ENCODE measurements at places on chromosomes 5 and 9.
A peak's percentile ranks its signal among the peaks of the same experiment; 100 is the strongest.

DNA sequence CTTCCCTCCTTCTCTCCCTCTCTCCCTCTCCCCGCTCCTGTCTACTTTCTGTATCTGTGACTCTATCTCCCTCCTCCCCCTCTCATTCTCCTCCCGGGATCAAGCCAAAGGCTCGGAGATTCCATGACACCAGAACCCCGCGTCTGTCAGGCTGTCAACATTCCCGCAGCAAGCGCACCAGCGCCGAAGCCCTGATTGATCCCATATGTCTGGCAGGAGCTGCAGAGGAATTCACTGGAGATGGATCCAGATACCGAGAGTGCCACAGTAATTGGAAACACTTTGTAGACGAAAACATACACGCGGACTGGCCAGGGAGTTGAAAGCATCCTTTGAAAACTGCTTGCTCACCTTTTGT is 300 bp upstream of the SVEP1 start:
- DNase-seq = no peak

GRCh38 chr9:37963936-37964739 is 60.2 kb upstream of the SLC25A51 start:
- peak; percentile 67 for DNase-seq

DNA sequence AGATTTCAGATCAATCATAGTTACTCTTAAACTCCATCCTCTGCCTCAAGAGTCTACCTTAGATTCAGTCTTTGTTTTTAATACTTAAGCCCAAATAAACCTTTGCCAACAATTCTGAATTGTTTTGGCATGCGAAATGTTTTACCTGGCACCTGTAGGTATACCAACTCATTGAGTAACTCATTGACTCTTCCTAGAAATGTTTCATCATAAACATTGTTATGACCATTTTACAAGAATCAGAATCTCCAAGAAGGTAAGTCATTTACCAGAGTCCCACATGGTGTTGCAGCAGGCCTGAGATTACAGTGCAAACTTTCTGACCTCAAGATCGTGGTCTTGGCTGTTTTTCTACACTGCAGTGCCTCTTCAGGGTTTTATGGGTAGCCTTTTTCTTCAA is 750.4 kb downstream of the BRINP1 start:
- no peak for DNase-seq

DNA sequence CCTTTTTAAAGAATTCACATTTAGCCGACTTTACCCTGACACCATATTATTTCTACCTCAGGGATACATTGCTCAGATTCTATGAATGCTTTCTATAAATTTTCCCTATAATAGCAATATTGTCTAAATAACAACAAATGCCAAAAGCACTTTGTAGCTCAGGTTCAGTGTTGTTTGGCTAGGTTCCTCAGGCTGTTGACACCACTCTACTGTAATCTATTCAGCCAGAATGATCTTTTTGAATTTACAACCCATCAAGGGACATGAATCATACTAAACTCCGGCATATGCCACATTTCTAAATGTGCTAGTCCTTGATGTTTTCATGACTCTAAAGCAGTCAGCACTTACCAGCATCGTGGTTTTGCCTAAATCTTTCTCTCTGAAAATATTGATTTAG is 641.5 kb upstream of the CDH10 start:
- DNase-seq = no peak

- no peak for DNase-seq
Measured at GRCh38 chr5:92544596-92544995, 1036.4 kb downstream of the NR2F1-AS1 start.

DNA sequence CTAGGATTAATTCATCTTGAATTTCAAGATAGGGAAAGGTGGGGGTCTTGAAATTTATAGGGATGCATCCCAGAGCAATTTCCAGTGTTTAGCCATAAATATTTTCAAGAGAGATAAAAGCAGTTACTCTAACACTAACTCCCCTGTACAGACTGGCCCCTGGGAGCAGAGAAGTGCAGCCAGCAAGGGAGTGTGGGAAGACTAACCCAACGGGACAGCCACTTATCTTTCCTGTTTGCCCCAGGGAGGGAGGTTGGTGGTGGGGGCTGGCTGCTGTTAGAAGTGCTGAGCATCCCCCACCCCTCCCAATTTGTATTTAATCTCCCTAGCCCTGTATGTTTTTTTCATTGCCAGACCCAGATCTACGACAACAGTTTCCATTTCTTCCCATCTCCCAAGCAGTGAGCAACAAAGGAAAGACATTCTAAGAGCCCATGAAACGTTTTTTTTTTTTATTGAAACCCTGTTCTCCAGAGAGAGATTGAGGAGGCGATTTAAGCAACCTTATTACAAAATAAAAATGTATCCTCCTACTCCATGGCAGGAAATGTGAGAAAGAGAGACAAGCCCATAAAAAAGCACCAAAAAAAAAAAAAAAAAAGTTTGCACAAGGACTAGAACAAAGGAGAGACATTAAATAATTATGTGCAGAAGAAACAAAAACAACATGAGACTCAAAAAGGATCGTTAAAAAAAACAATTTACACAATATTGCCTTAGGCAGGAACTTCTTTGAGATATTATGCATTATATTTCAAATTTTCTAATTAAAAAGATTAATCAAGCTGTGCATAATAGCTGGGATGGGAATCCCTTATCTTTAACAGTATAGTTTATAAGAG is 343.4 kb downstream of the ARHGEF28 start:
- no peak for DNase-seq

DNA sequence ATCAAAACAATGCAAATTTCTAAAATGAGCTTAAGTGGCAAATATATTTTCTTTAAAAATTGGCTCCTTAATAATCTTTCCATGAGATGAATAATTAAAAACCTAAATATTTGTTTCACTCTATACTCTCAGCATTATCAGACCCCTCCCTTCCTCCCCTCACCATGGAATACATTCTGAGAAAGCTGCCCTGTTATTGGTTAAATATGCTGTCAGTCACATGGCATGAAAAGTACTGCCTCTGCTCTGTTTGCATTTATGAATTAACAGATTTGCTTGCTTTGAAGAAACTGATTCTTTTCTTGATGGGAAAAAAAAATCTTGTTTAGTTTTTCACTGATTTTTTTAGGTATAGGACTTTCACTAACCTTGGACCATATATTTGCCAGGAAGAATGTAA is 17.0 kb upstream of the RPS23 start:
- DNase-seq = no peak

DNA sequence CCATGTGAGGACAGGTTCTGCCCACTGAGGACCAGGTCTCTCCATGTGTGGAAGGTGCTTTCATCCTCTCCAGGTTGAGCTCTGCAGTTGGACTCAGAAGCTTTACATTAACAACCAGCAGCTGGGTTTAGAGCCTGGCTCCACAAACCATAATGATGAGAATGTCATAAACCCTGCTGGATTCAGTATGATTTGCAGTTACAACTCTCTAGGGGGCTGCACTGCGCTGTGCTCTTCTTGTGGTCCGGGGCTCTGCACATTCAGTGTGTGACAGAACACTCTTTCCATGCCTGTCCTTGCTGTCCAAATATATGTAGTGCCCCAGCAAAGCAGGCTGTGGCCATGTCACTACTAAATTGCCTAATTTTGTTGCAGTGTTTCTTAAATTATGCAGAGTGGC is 334.3 kb downstream of the ICE1 start:
- no peak for DNase-seq

DNA sequence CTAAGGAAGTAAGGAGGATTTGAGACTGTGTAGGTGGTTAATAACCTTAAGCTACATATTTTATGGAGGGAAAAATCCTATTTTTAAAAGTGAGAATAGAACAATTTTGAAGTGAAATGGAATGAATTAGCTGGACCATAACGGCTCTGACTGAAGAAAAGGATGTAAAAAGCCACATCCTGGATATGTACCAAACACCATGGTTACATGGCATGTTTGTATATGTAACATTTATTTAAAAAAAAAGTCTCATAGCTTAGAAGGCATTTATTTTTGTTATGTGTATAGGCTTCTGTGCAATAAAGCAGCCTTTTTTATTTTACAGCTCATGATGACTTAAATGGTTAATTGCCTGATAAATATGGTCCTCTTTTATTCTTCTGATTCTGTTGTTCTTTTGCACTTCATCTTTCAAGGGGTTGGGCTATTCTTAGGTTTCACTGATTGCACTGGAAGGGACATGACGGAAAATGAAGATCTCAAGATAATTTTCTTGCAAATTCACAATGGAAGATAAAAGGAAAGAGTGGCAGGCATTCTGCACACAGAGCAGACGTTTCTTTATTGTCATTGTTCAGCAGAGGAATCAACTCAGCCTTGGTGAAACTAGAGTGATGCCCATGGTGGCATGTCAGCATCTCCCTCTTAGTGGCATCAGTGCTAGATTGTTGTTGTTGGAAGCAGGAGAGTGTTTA is 63.1 kb downstream of the DOCK8 start:
- no peak for DNase-seq

- DNase-seq = peak; percentile 74
Measured at GRCh38 chr9:101465326-101465915, 29.8 kb upstream of the ALDOB start.

GRCh38 chr5:33690374-33691135 is 201.2 kb downstream of the ADAMTS12 start:
- no peak for DNase-seq

DNA sequence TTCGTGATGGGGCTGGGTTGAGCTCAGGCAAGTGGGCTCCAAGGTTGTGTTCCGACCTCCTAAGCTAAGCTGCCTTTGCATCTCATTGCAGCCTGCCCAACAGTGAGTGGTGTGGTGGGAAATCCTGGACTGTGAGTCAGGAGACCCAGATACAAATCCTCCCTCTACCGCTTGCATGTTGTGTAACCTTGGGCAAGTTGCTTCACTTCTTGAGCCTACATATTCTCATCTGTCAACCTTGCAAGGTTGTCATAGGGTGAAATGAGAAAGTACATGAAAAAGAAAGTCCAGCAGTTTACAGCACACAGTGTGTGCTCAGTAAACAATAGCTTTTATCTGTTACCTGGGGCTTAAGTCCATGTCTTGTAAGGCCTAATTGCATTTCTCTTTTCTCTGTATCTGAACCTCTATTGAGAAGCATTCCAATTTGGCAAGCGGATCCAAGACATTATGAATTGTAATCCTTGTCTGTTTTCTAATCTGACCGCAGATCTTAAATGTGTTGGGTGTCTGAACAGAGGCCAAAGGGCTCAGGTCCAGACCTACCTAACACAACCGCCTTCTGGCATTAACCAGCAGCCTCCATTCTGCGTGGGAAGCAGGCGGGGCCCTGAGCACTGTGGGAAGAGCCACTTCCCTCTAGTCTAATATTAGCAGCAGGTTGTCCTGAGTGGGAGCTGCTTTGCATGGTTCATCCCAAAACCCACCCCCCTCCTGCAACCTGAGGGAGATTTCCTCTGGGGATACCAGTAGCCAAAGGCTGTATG is 1.8 kb upstream of the GALNT12 start:
- no peak for DNase-seq

DNA sequence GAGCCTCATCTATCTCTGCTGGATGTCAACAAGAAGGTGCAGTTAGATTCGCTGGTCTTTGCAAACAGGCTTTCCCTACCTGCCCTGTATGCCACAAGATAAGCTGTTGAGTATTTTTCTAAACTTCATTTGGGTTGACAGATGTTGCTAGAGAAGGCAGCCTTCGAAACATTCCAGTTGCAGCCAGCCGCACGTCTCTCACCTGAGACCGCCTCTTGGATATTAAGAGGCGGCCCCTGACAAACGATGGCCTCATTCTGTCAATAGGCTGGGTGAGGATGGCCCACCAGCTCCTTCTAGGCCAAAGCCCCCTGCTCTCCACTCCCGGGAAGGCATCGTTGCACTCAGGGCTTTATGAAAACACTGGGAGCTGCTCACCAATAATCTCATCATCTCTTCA is 181.6 kb downstream of the DAB2IP start:
- peak; percentile 5 for DNase-seq

DNA sequence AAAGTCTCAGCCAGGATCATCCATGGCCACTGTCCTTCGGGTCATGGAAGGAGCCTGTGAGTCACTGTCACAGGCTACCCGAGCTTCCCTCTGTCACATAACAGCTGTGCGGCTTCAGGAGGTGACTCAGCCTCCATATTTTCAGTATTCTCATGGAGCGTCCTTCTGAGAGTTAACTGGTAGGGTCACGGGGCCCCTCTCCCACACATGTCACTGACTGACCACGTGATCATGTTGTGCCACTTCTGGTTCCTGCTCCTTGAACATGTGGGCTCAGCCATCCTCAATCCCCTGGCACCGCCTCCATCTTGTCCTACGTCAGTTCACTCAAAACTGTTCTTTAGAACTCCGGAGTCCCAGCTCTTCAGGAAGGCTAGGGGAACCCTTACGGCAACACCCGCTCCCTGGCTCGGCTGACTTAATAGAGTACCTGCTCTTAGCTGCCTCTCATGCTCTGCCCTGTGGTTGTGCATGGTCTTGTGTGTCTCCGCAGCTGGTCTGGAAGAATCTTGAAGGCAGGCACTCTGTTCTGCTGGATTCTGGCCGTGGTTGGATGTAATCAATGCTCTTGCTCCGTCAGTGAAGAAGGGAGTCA is 182.8 kb downstream of the ICE1 start:
- DNase-seq = no peak

- DNase-seq = no peak
Measured at GRCh38 chr5:10167806-10168205, 81.9 kb downstream of the ATPSCKMT start.

- DNase-seq = no peak
Measured at GRCh38 chr5:56496581-56497063, 263.5 kb upstream of the ANKRD55 start.

GRCh38 chr5:157516006-157516405 is 56.0 kb downstream of the NIPAL4 start:
- no peak for DNase-seq

DNA sequence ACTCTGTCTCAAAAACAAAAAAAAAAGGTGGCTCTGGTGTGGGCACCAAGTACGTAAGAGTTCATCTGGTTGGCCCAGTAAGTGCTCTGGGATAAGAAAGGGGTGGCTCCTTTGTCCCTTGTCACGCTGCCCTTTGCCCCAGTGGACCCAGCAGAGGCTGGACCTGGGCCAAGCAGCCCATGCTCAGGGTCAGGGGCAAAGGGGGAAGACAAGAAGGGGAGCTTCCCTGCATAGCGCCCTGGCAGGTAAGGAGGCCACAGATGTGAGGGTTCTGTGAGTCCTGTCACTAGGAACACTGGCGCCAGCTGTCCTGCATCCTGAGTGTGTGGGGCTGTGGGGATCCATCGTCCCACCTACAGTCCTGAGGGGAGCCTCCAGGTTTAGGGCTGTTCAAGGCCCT is 65.3 kb downstream of the GADD45G start:
- DNase-seq = peak; percentile 62

- no peak for DNase-seq
Measured at GRCh38 chr5:7941692-7942091, 72.7 kb downstream of the MTRR start.

DNA sequence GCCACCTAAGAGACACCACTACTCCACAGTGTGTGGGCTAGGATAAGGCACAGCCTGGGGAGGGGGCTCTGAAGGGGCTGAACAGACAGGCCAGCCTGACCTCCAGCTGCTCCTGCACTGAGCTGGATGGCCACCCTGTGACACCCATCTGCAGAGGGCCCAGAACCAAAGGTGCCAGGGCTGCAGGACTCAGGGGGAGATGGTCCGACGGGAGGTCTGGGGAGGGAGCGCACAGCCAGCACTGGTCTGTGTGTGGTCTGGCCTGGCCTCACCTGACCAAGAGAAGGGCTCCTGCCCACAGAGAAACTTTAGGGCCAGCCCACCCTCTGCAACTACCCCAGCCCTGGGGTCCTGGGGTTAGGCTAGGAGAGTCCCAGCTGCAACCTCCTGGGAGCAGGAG is 789 bp downstream of the LTC4S start:
- no peak for DNase-seq
